SJSA1 (cell line): ENCODE measurements at places on chromosomes 1 and 21.
A peak's percentile ranks its signal among the peaks of the same experiment; 100 is the strongest.

DNA sequence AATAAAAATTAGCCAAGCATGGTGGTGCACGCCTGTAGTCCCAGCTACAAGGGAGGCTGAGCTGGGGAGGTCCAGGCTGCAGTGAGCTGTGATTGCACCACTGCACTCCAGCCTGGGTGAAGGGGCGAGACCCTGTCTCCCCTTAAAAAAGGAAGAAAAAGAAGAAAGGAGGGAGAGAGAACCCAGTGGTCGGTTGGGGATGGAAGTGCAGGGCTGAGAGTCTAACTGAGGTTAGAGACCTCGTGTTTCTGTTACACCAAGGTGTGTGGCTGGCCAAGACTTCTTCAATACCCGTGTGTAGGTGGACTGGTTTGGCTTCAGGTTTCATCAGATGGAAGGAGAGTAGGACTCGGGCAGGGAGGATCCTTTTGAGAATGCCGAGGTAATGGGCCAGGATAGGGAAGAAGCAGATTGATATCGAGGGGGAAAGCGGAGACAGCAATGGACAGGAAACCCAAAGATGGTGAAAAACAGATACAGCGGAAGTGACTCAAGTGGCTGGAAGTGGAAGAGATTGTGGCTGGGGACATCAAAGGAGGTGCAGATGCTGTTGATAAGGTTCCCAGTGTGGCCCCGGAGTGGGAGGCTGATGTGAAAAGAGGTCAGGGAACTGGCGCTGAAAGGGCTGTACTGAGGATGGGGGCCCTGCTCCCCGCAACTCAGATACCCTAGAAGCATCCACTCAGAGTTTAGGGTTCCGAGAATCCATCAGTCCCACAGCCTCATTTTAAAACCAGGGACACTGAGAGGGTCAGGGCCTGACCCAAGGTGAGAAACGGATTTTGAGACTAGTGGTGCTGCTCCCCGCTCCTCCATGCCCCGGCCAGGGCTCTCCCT lies 681 bp upstream of the UBXN10 start:
- no peaks in the 10 kb centered on the region for H3K4me1 ChIP-seq
- no peak overlapping the region for H3K4me3 ChIP-seq
- no peak for DNase-seq
- H3K27me3 ChIP-seq = peaks cover 58% of the 10 kb centered on the region

GRCh38 chr1:212359794-212360479 lies 54.7 kb downstream of the PACC1 start:
- H3K4me3 ChIP-seq = no peak overlapping the region
- H3K36me3 ChIP-seq = peaks cover 25% of the 10 kb centered on the region
- DNase-seq = no peak

DNA sequence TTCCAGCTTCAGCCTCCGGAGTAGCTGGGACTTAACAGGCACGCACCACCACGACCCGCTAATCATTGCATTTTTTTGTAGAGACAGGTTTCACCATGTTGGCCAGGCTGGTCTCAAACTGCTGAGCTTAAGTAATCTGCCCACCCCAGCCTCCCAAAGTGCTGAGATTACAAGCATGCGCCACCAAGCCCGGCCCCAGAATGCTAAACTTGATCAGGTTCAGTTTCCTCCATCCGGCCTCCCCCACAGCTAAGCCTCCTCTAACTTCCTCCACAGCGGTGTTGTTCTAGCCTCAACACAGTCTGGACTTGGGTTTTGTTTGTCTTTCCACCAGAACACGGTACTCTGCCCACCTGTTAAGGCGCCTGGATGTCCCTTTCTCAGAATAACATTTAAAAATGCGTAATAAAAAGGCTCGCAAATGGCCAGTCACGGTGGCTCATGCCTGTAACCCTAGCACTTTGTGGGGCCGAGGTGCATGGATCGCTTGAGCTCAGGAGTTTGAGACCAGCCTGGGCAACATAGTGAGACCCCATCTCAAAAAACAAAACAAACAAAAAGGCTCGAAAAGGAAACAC lies 2.4 kb downstream of the PARP1 start:
- H3K27me3 ChIP-seq = no peaks in the 10 kb centered on the region
- DNase-seq = no peak
- no peak overlapping the region for H3K4me3 ChIP-seq
- H3K4me1 ChIP-seq = peaks cover 33% of the 10 kb centered on the region
- H3K36me3 ChIP-seq = peaks cover 37% of the 10 kb centered on the region

- DNase-seq = no peak
- H3K4me3 ChIP-seq = no peak overlapping the region
- H3K36me3 ChIP-seq = no peaks in the 10 kb centered on the region
- no peaks in the 10 kb centered on the region for H3K27me3 ChIP-seq
Observed at GRCh38 chr1:204945565-204945977, 74.9 kb downstream of the NFASC start.

- no peak overlapping the region for H3K27ac ChIP-seq
- H3K36me3 ChIP-seq = peaks cover 77% of the 10 kb centered on the region
- H3K27me3 ChIP-seq = no peaks in the 10 kb centered on the region
- no peaks in the 10 kb centered on the region for H3K4me1 ChIP-seq
- DNase-seq = no peak
- H3K4me3 ChIP-seq = no peak overlapping the region
Observed at GRCh38 chr1:214362188-214362882, 81.4 kb downstream of the SMYD2 start.

- H3K27me3 ChIP-seq = no peaks in the 10 kb centered on the region
- H3K4me3 ChIP-seq = no peak overlapping the region
Observed at GRCh38 chr1:178938101-178938958, 67.5 kb upstream of the ANGPTL1 start.

GRCh38 chr1:53073868-53074311 lies 11.9 kb downstream of the PODN start:
- no peaks in the 10 kb centered on the region for H3K36me3 ChIP-seq
- H3K4me3 ChIP-seq = no peak overlapping the region
- no peaks in the 10 kb centered on the region for H3K27me3 ChIP-seq
- no peak for DNase-seq

GRCh38 chr21:37656899-37657298 lies 259.4 kb downstream of the KCNJ6 start:
- H3K4me1 ChIP-seq = no peaks in the 10 kb centered on the region
- no peaks in the 10 kb centered on the region for H3K36me3 ChIP-seq
- H3K27me3 ChIP-seq = peaks cover 9% of the 10 kb centered on the region; the same call in 1 of the 2 replicates
- DNase-seq = no peak

GRCh38 chr1:221118176-221118937 lies 239.1 kb downstream of the HLX start:
- H3K4me1 ChIP-seq = peaks cover 16% of the 10 kb centered on the region
- DNase-seq = no peak
- no peaks in the 10 kb centered on the region for H3K36me3 ChIP-seq
- no peaks in the 10 kb centered on the region for H3K27me3 ChIP-seq

- no peaks in the 10 kb centered on the region for H3K27me3 ChIP-seq
- peak overlapping the region; percentile 93 for H3K27ac ChIP-seq
- H3K4me1 ChIP-seq = peaks cover 39% of the 10 kb centered on the region
- H3K36me3 ChIP-seq = peaks cover 10% of the 10 kb centered on the region
- H3K4me3 ChIP-seq = peak overlapping the region; percentile 99
- peak; percentile 57 for DNase-seq
Observed at GRCh38 chr1:41242342-41243078, 404 bp upstream of the SCMH1 start.

GRCh38 chr1:227796359-227796915 lies 19.0 kb upstream of the PRSS38 start:
- no peaks in the 10 kb centered on the region for H3K36me3 ChIP-seq
- H3K27me3 ChIP-seq = no peaks in the 10 kb centered on the region
- no peak overlapping the region for H3K4me3 ChIP-seq
- peaks cover 19% of the 10 kb centered on the region for H3K4me1 ChIP-seq

DNA sequence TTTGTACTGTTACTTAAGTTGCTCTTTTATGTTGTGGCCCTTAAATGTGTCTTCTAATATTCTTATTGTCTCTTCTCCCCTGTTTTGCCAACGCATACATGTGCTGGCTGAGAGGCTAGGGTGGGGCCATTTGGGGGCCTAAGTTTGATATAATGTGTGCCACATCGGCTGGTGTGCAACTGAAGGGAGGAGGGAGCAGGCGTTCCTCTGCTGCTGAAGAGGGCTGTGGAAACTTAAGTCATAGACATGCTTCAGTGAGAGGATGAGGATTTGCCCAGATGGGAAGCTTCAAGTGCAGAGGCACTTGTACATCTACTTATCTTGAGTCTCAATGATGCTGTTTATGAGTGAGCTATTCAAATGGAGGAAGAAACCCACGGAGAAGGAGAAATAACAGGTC lies 630.6 kb downstream of the LMO4 start:
- no peak overlapping the region for H3K4me3 ChIP-seq
- no peaks in the 10 kb centered on the region for H3K27me3 ChIP-seq
- H3K36me3 ChIP-seq = no peaks in the 10 kb centered on the region
- no peak overlapping the region for H3K27ac ChIP-seq
- H3K4me1 ChIP-seq = peaks cover 23% of the 10 kb centered on the region
- no peak for DNase-seq

GRCh38 chr1:39407896-39408640 lies 83.4 kb upstream of the BMP8A start:
- no peaks in the 10 kb centered on the region for H3K27me3 ChIP-seq
- H3K4me3 ChIP-seq = peak overlapping the region; percentile 81
- H3K27ac ChIP-seq = peak overlapping the region; percentile 70

DNA sequence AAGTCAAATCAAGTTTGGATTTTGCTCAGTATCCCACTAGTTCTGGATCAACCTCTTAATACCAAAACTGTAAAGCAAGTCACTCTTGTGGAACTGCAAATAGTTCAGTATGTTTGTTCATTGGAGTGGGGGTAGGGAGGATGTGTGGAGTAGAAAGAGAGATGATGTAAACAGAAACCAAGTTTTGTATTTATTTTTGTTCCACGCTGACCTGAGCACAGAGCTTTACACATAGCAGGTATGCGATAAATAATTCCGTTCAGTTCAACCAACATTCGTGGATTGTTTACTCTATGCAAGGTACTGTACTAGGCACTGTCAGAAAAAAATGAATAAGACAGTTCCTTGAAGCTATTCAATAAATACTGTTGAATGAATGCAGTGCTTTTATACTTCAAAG lies 4.5 kb upstream of the ZNF644 start:
- no peak overlapping the region for H3K4me3 ChIP-seq
- no peaks in the 10 kb centered on the region for H3K27me3 ChIP-seq
- peaks cover 3% of the 10 kb centered on the region for H3K36me3 ChIP-seq
- H3K4me1 ChIP-seq = peaks cover 13% of the 10 kb centered on the region

GRCh38 chr21:36547464-36547863 lies 67.5 kb upstream of the CLDN14 start:
- H3K36me3 ChIP-seq = no peaks in the 10 kb centered on the region
- no peak for DNase-seq
- peaks cover 10% of the 10 kb centered on the region; the same call in 1 of the 2 replicates for H3K4me1 ChIP-seq
- H3K27ac ChIP-seq = no peak overlapping the region
- H3K4me3 ChIP-seq = no peak overlapping the region
- H3K27me3 ChIP-seq = peaks cover 11% of the 10 kb centered on the region

DNA sequence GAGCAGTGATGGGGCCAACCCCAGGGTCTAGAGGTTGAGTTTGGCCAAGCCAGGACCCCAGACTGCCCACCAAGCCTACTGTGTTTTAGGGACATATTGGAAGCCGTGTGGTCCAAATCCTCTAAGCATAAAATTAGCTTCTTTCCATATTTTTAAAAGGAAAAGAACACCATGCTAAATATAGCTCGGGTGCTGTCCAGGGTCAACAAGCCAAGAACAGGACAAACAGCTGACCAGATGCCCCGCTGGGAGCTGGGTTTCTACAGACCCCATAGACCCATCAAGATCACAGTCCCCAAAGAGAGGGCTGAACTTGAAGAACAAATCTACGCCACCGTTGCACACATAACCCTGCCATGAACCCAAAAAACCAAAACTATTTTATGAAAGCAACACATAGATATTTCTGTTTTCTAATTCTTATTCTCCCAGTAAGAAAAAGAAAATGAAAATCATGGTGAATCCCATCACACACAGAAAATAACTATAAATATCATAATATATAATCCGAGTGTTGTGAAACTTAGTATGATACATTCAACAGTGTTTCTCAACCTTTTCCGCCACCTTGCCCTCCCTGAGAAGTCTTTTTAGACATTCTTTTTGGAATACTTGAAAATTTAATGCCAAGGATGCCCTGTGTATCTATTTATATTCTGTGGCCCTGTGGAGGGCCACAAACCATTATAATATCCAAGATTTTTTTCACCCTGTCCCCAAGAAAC lies 36.2 kb upstream of the FHAD1 start:
- H3K27ac ChIP-seq = no peak overlapping the region
- no peaks in the 10 kb centered on the region for H3K27me3 ChIP-seq
- H3K4me3 ChIP-seq = no peak overlapping the region
- no peaks in the 10 kb centered on the region for H3K4me1 ChIP-seq
- DNase-seq = no peak

DNA sequence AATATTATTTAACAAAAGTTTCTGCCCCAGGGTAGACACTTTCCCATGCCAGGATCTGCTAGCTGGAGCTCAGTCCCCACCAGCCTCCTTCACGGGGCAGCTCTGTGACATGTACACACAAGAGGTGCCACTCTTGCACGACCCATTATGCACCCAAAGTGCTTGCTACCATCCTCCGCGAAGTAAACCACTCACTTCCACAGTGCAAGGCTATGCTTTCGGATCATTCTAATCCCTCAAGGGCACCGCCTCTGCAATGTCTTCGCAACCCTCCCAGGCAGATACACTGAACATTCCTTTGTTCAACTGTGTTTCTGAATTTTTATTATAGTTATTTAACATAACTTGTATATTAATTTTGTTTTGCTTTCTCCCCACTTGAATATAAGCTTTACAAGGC lies 303.8 kb downstream of the VAV3 start:
- no peak overlapping the region for H3K27ac ChIP-seq
- no peak overlapping the region for H3K4me3 ChIP-seq
- H3K36me3 ChIP-seq = no peaks in the 10 kb centered on the region
- H3K27me3 ChIP-seq = no peaks in the 10 kb centered on the region; the same call in 1 of the 2 replicates

DNA sequence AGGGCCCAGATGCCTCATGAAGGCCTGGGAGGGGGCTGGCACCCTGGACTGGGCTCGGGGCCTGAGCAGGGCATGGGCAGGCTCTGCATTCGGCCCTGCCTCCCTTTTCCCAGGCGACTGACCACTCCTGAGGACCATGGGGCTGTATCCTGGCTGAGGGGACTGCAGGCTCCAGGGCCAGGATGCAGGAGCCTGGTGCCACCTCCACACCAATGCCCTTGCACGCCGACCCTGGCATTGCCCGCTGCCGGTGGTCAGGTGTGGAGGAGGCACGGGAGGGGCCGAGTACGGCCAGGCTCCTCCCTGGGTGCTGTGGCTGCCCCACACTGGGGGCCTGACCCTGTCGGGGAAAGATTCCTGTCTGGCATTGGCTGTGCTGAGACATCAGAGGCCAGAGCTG lies 128.9 kb downstream of the SIK1 start:
- H3K27me3 ChIP-seq = no peaks in the 10 kb centered on the region
- no peaks in the 10 kb centered on the region for H3K36me3 ChIP-seq
- DNase-seq = no peak
- H3K4me1 ChIP-seq = no peaks in the 10 kb centered on the region
- H3K4me3 ChIP-seq = no peak overlapping the region
- H3K27ac ChIP-seq = no peak overlapping the region
